ENCODE measurements at places on chromosomes 7 and 10. TPM values are rescaled to one million over a fixed set of nuclear protein-coding genes. Genes with fewer than 3 reads are reported as not detected.

DNA sequence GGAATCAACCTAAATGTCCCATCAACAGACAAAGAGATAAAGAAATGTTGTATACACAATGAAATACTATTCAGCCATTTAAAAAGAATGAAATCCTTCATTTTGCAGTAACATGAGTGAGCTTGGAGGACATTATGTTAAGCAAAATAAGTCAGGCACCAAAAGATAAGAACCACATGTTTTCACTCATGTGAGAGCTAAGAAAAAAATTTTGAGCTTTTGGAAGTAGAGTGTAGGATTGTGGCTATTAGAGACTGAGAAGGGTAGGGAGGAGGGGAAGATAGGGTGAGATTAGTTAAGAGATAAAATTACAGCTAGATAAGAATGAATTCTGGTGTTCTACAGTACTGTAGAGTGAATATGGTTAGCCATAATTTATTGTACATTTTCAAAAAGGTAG, 8.3 kb upstream of the YAE1 start:
- ATAC-seq, result no peak

Gene COL28A1
- total RNA-seq, result 21.3 TPM

Gene NACAD
- 6.0 TPM for total RNA-seq

GRCh38 chr7:73738220-73738611, 386 bp downstream of the ABHD11 start:
- ATAC-seq, result peak; percentile 29

Gene OR2A7
- total RNA-seq, result 1.5 TPM

Data from gastroesophageal sphincter (tissue), 4 donors.